ENCODE measurements at places on chromosomes 11 and 22.

GRCh38 chr22:25054943-25055511 lies 102.5 kb downstream of the KIAA1671 start:
- peaks cover 7% of the 10 kb centered on the region for H3K4me1 ChIP-seq
- no peaks in the 10 kb centered on the region for H3K27me3 ChIP-seq
- H3K4me3 ChIP-seq, result no peak overlapping the region
- DNase-seq, result no peak
- H3K27ac ChIP-seq, result no peak overlapping the region

GRCh38 chr22:45235101-45235777 lies 5.5 kb downstream of the KIAA0930 start:
- H3K36me3 ChIP-seq, result peaks cover 4% of the 10 kb centered on the region
- H3K4me3 ChIP-seq, result no peak overlapping the region
- H3K27ac ChIP-seq, result no peak overlapping the region
- H3K4me1 ChIP-seq, result peaks cover 36% of the 10 kb centered on the region
- DNase-seq, result no peak

- no peak overlapping the region for H3K4me3 ChIP-seq
- peaks cover 26% of the 10 kb centered on the region for H3K4me1 ChIP-seq
- no peaks in the 10 kb centered on the region for H3K27me3 ChIP-seq
- no peak overlapping the region for H3K27ac ChIP-seq
These were observed 6.6 kb downstream of the ZBTB16 start for GRCh38 chr11:114066046-114066648.

DNA sequence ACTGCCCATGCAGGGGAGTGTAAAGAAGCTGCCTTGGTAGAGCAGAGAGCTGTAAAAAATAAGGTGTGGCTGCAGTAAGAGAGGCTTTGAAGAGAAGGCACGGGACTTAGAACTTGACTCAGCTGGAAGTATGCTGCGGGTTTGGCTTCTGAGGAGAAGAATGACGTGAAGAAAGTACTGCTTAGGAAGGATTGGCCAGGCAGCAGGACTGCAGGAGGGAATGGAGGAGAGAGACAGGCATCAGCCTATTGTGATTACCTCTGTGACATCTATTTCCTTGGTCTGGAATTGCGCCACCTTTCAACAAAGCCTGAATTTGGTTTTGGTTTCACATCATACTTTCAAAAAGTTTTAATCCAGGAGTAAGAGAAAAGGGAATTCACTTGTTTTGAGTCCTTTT lies 22.5 kb downstream of the PRRG4 start:
- H3K36me3 ChIP-seq, result no peaks in the 10 kb centered on the region
- no peak for DNase-seq
- no peak overlapping the region for H3K27ac ChIP-seq
- H3K4me1 ChIP-seq, result no peaks in the 10 kb centered on the region

- no peaks in the 10 kb centered on the region for H3K4me1 ChIP-seq
- no peaks in the 10 kb centered on the region for H3K36me3 ChIP-seq
- H3K27me3 ChIP-seq, result no peaks in the 10 kb centered on the region
- no peak overlapping the region for H3K27ac ChIP-seq
- H3K4me3 ChIP-seq, result no peak overlapping the region
These were observed 117.8 kb downstream of the NAT10 start for GRCh38 chr11:34223021-34223813.

DNA sequence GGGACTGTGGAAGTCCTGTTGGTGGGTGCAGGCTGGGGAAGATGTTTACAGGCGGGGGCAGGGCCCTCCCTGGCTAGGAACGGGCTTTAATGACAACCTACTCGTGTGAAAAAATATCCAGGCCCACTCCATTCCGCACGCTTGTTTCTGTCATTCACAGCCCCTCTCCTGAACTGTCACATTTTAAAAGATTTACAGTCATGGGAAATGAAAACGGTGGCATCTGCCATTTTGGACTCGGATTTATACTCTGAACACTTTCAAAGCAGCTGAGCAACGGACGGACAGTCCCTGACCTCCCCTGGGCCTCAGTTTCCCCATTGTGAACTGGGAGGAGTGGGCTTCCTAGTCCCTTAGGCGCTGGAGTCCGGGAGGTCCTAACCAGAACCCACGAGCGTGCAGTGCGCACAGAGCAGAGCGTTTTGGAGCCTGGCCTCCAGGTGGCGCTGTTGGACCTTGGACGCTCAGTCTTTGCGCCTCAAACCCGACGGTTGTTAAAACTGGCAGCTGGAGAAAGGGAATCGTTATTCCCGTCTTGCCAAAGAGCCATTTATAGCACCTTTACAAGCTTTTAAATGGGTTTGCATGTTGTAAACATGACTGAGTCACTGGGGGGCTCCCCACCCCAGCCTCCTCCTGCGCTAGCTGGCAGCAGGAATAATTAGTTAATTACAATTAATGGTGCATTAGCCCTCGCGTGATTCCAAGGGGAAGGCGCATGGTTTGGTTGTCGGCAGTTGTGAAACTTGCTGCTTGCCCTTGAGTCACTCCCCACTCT lies 75.3 kb downstream of the FBLN1 start:
- peaks cover 14% of the 10 kb centered on the region for H3K27me3 ChIP-seq
- no peak overlapping the region for H3K27ac ChIP-seq
- H3K4me1 ChIP-seq, result peaks cover 7% of the 10 kb centered on the region
- no peaks in the 10 kb centered on the region for H3K36me3 ChIP-seq

DNA sequence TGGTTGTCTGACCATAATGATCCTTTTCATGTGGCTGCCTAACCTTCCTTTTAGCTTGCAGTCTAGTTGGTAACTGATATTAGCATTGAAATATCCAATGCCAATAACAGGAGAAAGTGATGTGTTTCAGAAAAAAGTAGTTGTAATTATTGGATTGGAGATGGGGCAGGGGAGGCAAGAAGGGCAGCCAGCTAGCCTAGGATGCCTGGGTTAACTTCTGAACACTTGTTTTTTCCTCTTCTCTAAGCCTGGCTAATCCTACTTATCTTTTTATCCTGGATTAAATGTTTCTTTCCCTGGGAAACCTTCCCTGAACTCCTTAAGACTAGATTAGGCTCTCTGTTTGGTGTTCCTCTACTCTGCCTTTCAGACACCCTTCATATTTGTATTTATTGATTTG lies 380.2 kb downstream of the TMEM135 start:
- no peaks in the 10 kb centered on the region for H3K4me1 ChIP-seq
- H3K27ac ChIP-seq, result no peak overlapping the region
- H3K36me3 ChIP-seq, result no peaks in the 10 kb centered on the region
- H3K27me3 ChIP-seq, result no peaks in the 10 kb centered on the region
- no peak for DNase-seq

DNA sequence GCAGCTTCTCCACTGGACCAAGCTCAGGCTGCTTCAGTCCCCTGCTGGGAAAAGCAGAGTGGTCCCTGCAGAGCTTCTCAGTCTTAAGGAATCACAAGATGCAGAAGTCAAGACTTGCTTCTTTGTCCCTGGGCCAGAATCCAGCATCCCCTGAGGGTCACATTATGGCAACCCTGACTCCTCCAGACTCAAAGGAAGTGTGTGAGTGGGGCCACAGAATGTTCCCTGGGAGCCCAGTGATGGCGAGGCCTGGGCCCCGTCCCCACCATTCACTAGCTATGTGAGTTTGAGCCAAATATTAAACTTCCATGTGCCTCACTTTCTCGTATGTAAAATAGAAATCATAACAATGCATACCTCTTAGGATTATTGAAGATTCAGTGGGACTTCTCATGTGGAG lies 122.2 kb upstream of the NCAM1 start:
- H3K4me1 ChIP-seq, result no peaks in the 10 kb centered on the region
- DNase-seq, result no peak
- H3K27ac ChIP-seq, result no peak overlapping the region
- no peaks in the 10 kb centered on the region for H3K27me3 ChIP-seq
- H3K36me3 ChIP-seq, result no peaks in the 10 kb centered on the region

GRCh38 chr11:35848616-35849015 lies 95.2 kb upstream of the LDLRAD3 start:
- no peak overlapping the region for H3K27ac ChIP-seq
- H3K4me1 ChIP-seq, result no peaks in the 10 kb centered on the region
- no peaks in the 10 kb centered on the region for H3K36me3 ChIP-seq
- no peak overlapping the region for H3K4me3 ChIP-seq

GRCh38 chr11:113992459-113993110 lies 17.7 kb downstream of the HTR3A start:
- peaks cover 9% of the 10 kb centered on the region for H3K27me3 ChIP-seq
- H3K4me1 ChIP-seq, result peaks cover 8% of the 10 kb centered on the region
- H3K4me3 ChIP-seq, result no peak overlapping the region
- no peak for DNase-seq

DNA sequence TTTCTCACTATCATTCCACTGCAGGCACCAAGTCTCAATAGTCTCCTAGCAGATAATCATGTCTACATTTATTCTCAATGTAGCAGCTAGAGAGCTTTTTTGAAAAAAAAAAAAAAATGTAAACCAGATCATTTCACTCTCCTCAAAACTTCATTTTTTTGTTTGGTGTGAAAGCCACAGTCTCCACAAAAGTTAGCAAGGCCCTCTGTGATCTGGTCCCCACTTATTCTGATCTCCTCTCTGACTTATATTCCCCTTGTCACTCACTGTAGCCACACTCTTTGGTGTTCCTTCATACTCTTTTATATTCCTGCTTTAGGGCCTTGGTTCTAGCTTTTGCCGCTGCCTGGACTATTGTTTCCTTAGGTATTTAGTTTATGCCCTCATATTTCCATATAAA lies 101.6 kb upstream of the RRM1 start:
- peaks cover 18% of the 10 kb centered on the region for H3K4me1 ChIP-seq
- no peaks in the 10 kb centered on the region for H3K36me3 ChIP-seq
- no peak overlapping the region for H3K27ac ChIP-seq
- H3K4me3 ChIP-seq, result no peak overlapping the region

GRCh38 chr22:24069721-24070120 lies 58.6 kb downstream of the CABIN1 start:
- H3K4me1 ChIP-seq, result no peaks in the 10 kb centered on the region
- no peak overlapping the region for H3K4me3 ChIP-seq
- no peaks in the 10 kb centered on the region for H3K27me3 ChIP-seq
- H3K36me3 ChIP-seq, result peaks cover 71% of the 10 kb centered on the region

- H3K4me1 ChIP-seq, result peaks cover 47% of the 10 kb centered on the region
- H3K4me3 ChIP-seq, result no peak overlapping the region
- DNase-seq, result no peak
- H3K27ac ChIP-seq, result no peak overlapping the region
- H3K27me3 ChIP-seq, result no peaks in the 10 kb centered on the region
These were observed 12.8 kb downstream of the PARVG start for GRCh38 chr22:44193535-44193891.

- peak; percentile 34 for DNase-seq
- peaks cover 14% of the 10 kb centered on the region for H3K4me1 ChIP-seq
- no peaks in the 10 kb centered on the region for H3K36me3 ChIP-seq
- H3K27ac ChIP-seq, result no peak overlapping the region
- no peaks in the 10 kb centered on the region for H3K27me3 ChIP-seq
These were observed 39.0 kb downstream of the ADAMTS8 start for GRCh38 chr11:130389335-130389935.

DNA sequence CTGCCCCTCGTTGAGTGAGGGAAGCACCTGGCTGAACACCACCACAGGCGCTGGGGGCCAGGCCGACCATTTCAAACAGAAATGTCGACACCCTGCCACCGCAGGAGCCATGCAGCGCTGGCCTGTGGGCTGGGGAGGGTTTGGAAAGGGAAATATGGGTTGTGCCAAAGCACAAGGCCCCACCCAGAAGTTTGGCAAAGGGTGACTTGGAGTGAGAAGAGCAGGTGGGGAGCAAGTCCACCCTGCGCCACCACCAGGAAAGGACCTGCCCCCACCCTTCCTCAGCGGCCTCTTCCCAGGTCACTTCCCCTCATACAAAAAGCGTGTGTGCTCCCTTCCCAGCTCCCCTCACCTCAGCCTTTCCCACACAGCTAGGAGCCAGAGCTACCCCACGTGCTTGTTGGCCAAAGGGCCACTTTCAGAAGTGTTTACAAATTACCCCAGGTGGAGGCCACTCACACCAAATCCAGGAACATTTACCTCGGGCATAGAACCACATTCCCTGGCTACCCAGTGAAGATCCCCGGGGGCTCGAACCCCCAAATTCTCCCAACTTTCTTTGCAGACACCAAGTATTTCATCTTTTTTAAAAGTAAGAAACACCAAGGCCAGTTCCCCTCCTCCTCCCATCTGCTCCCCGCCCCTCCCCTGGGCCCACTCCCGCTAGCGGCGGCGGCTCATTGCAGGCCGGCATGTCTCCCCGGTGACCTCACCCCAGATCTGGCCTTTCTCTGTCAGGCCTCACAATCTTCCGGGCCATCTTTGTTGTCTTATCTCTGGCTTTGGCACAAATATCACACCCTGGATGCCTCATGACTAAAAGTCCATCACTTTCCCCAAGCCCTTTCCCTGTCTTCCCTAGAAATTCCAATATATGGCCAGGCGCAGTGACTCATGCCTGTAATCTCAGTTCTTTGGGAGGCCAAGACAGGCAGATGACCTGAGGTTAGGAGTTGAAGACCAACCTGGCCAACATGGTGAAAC lies 20.5 kb upstream of the SCGB1A1 start:
- H3K36me3 ChIP-seq, result no peaks in the 10 kb centered on the region
- DNase-seq, result no peak
- H3K4me1 ChIP-seq, result peaks cover 41% of the 10 kb centered on the region

DNA sequence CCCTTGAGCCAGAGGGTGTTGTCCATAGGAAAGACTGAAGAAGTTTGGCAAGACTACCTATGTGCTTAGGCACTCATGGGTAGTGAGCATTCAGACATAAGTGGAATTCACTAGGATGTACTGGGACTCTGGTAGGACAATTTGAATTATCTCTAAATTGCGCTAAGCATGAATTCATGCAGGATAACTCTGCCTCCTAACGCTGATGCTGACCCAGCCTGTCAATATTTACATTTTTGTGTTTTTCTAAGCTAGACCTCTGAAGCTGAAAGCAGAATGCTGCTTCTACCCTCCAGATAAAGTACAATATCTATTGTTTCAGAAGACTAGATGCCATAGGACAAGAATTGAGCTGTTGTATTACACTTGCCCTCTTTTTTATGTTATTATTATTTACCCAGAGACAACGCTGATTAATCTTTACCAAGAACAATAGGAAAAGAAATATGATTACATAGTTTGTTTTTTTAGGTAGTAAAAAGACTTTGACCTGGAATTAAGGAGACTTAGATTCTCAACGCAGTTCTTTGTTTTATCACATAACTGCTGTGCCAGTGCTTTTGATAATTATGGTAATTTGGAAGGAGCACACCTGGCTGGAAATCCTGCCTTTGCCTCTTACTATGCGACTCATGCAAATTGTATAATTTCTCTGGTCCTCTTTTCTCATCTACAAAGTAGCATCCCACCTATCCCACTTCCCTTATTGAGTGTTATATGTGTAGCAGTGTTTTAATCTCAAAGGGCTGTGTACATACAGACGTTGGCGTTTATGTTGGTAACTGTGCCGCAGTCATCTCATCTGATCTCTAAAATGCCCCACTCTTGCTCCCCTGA lies 21.2 kb upstream of the GRAMD1B start:
- peaks cover 6% of the 10 kb centered on the region for H3K27me3 ChIP-seq
- no peaks in the 10 kb centered on the region for H3K36me3 ChIP-seq
- peaks cover 5% of the 10 kb centered on the region for H3K4me1 ChIP-seq
- no peak overlapping the region for H3K4me3 ChIP-seq
- no peak for DNase-seq

- H3K4me1 ChIP-seq, result no peaks in the 10 kb centered on the region
- DNase-seq, result no peak
- H3K27me3 ChIP-seq, result peaks cover 3% of the 10 kb centered on the region
These were observed 48.4 kb upstream of the POLD3 start for GRCh38 chr11:74543991-74544390.
